ENCODE measurements at places on chromosomes 6 and 20.
A peak's percentile ranks its signal among the peaks of the same experiment; 100 is the strongest.

DNA sequence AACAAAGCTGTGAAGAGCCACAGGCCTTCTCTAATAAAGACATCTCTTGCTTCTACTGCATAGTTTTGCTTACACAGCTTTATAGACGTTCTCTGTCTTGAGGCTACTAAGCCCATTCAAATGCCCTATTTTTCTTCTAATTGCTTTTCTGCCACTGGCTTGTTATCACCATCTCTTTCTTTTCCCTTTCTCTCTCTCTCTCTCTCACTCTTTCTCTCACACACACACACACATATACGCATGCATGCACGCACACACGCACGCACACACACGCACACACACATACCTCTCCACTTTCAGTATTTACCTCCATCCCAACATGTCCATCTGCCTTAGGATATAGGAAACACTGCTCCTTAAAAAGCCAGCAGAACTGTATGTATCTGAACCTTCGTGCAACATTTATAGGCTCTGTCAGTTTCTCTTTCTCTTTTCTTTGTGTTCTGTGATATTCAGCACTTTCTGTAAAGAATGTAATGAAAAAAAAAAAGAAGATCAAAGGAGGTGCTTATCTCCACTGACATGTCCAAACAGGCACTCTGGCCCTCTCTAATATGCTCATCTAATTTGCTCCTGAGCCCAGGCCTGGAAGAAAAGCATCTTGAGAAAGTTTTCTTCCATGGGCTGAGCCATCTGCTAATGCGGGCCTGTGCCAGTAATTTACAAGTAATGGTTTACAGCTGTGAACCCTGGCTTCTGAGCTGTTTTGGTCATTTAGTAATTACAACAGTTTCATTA lies 1046.7 kb upstream of the MAP3K7 start:
- no peak for DNase-seq

- DNase-seq, result no peak
Observed at GRCh38 chr6:41917528-41917927, 3.4 kb downstream of the MED20 start.

DNA sequence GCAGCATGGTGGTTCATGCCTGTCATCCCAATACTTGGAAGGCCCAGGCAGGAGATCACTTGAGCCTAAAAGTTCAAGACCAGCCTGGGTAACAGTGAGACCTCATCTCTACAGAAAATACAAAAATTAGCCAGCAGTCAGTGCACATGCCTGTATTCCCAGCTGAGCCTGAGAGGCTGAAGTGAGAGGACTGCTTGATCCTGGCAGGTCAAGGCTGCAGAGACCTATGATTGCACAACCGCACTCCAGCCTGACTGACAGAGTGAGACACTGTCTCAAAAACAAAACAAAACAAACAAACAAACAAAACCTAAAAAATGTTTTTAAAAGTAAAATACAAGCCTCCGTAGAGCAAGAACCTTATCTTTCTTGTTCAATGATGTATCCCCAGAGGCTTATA lies 6.0 kb downstream of the CEP85L start:
- DNase-seq, result no peak

- DNase-seq, result no peak
Observed at GRCh38 chr20:50386641-50386960, 123.6 kb upstream of the PTPN1 start.

DNA sequence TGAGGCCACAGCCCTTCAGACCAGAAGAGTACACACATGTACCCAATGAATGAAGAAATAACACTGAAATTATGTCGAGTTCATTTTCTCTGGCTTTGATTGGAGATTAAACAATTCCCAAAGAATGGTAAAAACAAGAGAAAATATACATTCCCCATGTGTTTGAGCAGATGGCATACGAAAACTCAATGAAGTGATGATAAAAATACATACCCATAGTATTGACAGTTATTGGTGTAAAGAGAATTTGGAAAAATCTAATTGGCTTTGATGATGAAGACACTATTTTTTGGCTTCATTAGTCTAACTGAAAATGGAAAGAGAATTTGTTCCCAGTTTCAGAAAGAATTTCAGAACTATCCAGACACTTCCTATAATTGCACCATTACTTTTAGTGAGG lies 76.6 kb upstream of the SNRPB2 start:
- no peak for DNase-seq

DNA sequence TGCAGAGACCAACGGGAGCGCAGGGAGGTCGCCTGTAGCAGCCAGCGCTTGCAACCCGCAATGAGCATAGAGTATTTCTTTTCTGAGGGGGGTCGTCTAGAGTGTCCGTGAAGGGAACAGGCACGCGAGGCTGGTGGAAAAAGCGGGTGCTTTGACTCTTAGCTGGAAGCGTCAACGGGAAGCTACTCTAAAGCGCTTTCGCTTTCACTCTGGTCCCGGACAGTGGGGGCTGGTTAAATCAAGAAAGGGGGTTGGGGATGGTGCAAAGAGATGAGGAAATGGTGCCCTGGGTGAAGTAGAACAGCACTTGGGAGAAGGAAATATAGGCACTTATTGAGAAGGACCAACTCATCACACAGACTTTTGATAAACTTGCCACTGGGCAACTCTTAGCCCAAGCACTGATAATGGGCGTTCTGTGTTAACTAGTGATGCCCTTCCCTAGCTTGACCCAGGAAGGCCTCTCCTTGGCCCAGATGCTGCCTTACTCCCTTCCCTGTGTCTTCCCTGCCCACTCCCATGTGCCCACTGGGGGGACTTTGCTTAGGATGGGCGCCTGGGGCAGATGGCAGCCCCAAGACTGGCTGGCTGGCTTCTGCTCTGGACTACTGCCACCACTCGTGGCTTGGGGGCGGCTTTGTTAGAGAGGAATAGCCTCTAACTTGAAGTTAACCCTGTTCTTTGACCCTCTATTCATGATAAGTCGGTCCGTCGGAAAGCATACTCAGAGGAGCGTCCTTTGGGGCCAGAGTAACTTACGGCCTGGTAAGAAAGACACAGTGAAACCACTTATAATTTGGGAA lies 585 bp downstream of the PSMB9 start:
- peak; percentile 39 for DNase-seq

DNA sequence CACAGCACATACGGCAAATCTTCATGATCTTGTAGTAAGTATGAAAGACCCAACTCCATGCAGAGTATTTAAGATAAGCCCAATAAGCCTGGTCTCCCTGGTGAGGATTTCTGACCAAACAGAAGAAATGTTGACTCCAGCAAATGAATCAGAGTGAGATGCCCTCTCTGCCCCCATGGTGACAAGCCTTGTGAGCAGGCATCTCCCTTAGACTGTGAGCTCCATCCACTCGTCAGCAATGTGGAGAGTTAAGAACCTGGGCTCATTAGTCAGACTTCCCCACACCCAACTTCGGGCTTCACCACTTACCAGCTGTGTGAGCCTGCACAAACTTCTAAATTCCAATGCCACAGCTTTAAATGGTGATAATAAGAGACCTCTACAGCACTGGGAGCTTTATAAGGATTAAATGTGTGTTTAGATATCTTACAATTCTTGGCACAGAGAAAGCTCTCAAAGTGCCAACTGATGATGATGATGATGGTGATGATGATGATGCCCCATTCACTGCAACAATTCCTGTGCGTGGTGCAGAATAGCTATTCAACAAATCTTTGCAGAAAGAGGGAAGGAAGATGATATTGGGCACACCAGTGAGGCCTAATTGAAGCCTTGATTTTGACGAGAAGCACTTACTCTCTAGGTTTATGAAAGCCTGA lies 253.4 kb upstream of the TAB2 start:
- DNase-seq, result no peak

- no peak for DNase-seq
Observed at GRCh38 chr20:51042657-51043247, 19.8 kb upstream of the KCNG1 start.

DNA sequence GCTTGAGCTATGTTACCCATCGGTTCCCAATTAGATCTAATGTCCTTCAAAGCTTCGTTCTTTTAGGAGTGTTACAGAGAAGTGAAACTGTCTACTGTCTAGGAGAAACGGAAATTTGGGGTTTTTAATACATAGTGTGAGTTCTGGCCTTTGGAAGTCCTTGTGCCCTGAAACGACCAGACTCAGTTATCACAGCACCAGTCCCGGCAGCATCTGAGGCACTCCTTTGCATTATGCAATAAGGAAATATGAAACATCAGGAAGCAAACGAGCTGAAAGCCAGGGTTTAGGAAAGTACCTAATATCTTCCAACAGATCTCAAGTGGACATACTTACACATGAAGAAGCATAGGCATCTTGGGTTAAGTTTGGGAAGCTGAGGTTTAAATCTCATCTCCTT lies 61.8 kb upstream of the ADGRF1 start:
- no peak for DNase-seq

- DNase-seq, result no peak
Observed at GRCh38 chr6:37168163-37168758, 1.7 kb upstream of the PIM1 start.

- no peak for DNase-seq
Observed at GRCh38 chr6:50586331-50586675, 127.0 kb upstream of the TFAP2D start.

- no peak for DNase-seq
Observed at GRCh38 chr6:4962905-4963304, 40.9 kb downstream of the RPP40 start.

- DNase-seq, result no peak
Observed at GRCh38 chr6:54987633-54988290, 141.2 kb downstream of the FAM83B start.

DNA sequence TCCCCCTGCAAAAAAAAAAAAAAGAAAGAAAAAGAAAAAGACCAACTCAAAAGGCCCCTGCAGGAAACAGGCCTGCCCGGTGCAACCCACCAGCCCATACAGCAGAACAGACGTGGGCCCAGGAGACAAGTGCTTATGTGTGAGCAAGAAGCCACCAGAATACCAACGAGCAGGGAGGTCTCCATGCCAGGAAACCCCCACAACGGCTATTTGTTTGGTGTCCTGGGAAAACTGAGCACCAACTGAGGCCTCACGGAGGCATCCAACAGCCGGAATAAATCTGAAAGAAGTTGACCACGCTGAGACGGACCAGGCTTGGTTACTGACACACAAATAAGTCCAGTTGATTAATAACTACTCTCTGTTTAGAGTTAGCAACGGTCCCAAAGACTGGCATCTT lies 29.7 kb downstream of the PTPRT start:
- no peak for DNase-seq

- DNase-seq, result no peak
Observed at GRCh38 chr6:60668428-60668827, 1617.6 kb downstream of the KHDRBS2 start.

- no peak for DNase-seq
Observed at GRCh38 chr6:53322188-53323029, 26.3 kb downstream of the ELOVL5 start.

DNA sequence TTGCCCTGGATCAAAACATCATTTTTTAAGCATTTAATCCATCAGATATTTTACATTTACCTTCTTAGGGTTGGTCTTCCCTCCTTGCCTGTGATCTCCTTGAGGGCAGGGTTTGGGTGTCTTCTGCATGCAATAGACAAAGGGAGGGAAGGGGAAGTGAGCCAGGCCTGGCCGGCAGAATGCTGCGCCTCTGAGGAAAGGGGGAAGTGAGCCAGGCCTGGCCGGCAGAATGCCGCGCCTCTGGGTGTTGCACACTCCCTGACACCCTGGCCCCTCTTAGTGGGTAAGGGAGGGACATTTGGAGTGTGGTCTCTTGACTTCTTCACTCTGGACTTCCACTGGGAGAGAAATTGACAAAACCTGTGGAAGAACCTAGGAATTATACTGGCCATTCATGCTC lies 12.4 kb downstream of the PSMF1 start:
- no peak for DNase-seq

DNA sequence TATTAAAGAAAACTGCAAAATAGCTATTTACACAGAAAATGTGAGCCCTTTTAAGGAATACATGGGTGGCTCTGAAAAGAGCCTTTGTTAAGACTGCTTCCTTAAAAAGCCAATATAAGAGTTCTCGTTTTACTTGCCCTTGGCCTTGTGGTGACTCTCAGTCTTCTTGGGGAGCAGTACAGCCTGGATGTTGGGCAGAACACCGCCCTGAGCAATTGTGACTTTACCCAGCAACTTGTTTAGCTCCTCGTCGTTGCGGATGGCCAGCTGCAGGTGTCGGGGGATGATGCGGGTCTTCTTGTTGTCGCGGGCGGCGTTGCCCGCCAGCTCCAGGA lies 111.5 kb downstream of the HFE start:
- no peak for DNase-seq

GRCh38 chr6:34028691-34029360 lies 117.1 kb downstream of the GRM4 start:
- DNase-seq, result no peak

- DNase-seq, result no peak
Observed at GRCh38 chr6:166474721-166475565, 92.2 kb upstream of the MPC1 start.

DNA sequence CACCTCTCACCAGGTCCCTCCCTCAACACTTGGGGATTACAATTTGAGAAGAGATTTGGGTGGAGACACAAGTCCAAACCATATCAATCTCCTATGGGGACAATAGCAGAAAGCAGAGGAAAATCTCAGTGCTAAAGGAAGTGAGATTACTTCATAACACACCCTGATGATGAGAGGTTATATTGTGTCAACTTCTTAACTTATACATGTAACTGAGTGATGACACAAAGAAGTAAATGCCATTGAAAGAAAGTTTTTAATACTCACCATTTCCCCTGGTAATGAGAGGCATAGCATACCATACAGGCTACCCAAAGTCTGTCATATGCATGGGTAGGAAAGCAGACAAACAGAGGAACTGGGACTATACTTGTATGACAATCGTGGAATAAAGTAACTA lies 137.2 kb downstream of the MMUT start:
- no peak for DNase-seq

- DNase-seq, result no peak
Observed at GRCh38 chr6:5172041-5172653, 87.0 kb downstream of the PPP1R3G start.

DNA sequence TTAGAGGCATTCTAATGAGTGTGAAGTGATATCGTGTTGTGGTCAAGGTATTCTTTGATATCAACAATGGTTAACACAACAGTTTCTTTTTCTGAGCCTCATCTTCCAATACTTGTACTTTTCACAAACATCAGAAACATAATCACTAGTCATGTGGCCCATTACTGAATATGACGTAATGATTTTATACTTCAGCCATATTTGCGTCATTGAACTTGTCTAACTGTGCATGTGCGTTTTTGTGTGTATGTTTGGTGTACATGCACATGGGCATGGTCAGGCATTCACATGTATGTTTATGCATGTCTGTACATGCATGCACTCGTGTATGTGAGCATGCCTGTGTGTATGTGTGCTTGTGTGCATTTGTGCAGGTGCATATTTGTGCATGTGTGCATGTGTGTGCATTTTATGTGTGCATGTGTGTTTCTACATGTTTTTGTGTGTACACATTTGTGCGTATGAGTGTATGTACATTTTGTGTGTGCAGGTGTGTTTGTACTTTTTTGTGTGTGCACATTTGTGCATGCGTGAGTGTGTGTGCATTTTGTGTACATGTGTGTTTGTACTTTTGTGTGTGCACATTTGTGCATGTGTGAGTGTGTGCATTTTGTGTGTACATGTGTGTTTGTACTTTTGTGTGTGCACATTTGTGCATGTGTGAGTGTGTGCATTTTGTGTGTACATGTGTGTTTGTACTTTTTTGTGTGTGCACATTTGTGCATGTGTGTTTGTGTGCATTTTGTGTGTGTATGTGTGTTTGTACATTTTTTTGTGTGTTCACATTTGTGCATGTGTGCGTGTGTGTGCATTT lies 29.4 kb downstream of the PRR18 start:
- DNase-seq, result no peak

All from effector CD8-positive, alpha-beta T cell (primary cell).